Choroid plexus epithelial cell (primary cell): ENCODE measurements at places on chromosomes 5 and 9.

DNA sequence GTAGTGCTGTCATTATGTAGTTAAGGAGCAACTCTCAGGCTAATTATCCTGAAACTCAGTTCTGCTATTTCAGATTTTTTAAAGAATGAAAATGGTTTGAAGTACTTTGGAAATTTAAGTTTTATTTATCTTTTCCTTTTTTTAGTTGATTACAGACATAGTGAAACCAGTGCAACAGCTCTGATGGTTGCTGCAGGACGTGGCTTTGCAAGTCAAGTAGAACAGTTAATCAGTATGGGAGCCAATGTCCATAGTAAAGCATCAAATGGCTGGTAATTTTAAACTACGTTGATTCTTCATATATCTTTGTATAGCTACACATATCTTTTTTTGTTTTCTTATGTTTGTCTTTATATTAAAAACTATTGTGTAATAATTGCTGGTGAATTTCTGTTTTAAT, 34.9 kb downstream of the YTHDC2 start:
- DNase-seq = no peak

DNA sequence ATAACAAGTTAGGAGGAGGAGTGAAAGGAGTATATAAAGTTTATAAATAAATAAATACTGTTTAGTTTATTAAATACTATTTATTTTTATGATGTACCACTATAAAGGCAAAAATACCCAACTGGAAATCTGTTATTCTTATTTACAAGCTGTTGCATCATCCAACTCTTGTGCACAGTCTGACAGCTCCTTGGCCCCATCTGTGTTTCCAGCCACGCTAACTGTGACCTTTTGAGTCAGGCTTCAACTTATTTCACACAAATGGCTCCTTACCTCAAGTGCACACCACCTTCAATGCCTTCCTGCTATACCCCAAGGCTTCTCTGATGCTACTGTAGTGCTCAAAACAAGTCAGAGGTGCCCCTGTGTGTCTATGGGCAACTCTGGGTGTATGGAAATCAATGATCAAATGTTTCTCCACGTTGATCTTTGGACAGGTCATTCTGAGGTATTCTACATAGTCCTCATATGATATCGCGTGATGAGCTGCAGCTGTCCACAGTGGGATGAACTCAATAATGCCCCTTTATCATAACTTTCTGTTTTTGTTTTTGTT, 303.2 kb upstream of the GRAMD2B start:
- peak; percentile 79 for DNase-seq

GRCh38 chr9:116149844-116150243, 3.7 kb upstream of the PAPPA start:
- DNase-seq = peak; percentile 70

DNA sequence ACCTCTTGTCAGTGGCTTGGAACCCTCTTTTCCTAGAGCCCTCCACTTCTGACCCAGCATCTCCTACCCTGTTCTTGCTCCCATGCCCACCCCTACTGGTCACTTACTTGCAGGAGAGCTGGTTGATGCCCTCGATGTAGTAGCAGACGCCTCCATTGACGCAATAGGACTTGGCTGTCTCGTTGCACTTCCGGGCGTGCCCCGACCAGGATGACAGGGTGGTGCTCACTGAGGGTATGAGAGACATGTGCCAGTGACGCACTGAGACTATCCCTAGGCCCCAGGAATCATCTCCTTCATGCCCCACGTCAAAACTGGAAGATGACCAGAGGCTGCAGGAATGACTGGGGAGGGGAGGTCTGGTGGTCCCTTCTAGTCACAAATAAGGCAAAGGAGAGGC, 76.0 kb downstream of the PSD2 start:
- no peak for DNase-seq

DNA sequence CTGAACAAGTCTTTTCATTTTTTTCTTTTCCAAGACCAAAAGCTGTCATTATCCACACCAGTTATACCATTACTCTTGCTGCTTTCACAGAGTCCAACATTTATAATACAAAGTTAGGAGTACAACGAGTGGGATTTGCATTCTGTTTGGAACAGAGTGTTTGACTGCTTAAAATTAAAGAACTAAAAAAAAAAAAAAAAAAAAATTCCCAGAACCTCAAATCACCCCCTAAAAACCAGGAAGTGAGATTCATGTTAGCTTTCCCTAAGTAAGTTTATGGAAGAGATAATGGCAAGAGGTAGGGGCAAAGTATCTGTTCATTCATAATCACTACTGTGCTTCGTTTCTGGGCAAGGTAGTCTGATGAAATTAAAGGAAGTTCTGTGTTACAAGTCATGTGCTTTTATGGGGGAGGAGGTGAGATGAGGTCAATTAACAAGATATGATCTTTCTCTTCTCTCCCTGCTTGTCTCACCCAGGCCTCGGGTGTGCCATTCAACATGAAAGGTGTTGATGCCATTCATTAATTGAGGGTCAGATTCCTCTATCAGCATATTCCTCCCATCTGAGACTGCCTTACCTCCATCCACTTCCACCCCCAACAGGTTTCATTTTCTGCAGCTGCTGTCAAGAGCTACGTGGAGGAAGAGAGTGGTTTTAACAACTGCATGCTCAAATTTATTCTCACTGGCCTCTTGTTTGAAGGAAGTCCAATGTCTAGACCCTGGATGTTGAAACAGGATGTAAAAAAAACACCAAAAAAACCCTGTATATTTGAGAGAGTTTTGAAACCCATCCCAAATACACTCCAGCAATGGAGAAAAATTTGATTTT, 58.1 kb downstream of the MARCHF3 start:
- DNase-seq = peak; percentile 67

DNA sequence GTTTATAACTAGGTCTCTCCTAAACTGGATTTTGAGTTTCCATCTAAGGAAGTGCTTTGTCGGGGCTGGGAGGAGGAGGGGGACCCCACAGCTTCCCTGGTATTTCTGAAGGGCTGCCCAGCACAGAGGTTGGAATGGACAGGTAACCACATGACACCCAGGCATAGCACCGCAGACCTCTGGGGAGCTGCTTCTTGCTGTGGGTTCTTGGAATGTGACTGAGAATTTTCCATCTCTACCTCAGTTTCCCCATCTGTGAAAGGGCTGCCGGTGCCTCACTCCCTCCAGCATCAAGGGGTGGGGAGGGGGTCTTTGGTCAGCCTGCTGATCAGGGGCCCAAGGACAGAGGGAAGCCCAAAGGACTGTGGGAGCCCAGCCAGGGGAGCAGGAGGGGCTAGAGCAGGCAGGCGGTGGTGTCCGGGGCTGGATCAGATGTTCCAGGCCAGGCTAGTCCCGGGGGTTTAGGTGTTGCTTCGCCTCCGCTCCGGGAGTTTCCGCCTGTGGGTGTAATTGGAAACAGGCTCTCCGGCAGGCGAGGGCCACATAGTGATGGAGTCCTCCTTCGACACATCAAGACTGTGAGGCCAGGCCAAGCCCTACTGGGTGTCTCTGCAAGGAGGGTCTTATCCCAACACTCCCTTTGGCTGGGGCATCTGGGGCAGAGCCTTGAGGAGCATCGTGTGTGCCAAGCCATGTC, 3.3 kb downstream of the OLFML2A start:
- DNase-seq = peak; percentile 59

DNA sequence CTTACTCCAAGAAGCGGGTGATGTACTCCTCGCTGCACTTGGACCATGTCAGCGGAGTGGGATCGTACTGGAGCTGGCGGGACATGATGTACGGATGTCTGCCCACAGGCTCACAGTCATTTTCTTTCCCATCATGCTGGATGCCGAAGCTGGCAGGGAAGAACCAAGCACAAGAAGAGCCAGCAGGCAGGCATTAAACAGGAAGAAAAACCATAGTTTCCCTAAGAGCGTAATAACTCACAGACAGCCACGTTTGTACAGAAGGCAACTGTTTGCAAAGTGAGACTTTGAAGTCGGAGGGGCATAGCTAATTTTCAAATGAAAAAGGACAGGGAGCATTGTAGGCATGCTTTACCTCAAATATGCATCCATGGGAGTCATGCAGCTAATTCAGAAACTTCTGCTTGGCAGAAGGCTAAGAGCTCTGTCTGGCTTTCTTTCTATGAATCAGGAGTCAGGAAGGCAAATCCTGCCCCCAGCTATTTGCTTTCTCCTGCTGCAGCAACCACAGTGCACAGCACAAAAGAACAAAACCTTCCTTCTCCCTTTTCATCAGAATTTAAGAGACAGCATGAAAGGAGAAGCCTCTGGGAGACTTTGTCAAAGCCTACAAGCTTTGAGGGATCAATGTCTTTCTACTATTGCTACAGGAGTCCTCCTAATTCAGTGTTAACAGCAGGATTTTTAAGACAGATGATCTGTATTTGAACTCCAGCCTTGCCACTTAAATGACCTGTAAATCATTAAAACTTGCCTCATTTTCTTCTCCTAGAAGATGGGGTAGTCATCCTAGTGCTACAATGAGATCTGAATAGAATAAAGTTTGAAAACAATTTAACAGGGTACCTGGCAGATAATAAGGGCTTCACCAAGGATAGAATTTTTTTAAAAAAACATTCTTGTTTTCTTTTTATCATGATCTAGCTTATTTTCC, 209.1 kb downstream of the TARS1 start:
- DNase-seq = peak; percentile 85

GRCh38 chr5:131382407-131383395, 118.8 kb downstream of the CDC42SE2 start:
- peak; percentile 86 for DNase-seq

GRCh38 chr5:139895647-139896046, 100.0 kb downstream of the PSD2 start:
- no peak for DNase-seq

GRCh38 chr5:158848634-158849033, 251.1 kb downstream of the EBF1 start:
- DNase-seq = no peak

DNA sequence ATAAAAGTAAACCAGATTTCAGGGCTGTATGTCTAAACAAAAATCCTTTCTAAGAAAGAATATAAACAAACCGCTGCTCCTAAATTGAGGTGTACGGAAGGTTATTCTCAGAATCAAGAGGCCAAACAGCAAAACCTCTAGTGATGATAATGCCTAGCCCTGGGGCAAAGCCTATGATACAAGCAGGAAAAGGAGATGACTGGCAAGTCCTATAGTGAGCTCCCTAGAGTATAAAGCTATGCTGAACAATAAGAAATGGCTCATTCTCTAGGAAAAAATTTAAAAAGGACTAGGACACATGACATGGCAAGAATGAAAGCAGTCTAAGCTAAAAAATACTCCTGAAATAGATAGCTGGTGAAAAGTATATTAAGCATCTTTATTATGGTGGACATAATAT, 187.1 kb downstream of the BNC2 start:
- DNase-seq = no peak
